ENCODE measurements at places on chromosomes 11 and 22. TPM values are rescaled to one million over a fixed set of nuclear protein-coding genes. Genes with fewer than 3 reads are reported as not detected.

Gene APOBEC3G
- 2.1 TPM for total RNA-seq

- no peaks in the 10 kb centered on the region for H3K4me1 ChIP-seq
- no peak for DNase-seq
- no peaks in the 10 kb centered on the region for H3K27me3 ChIP-seq
Observed at GRCh38 chr11:12269104-12269441, 108.3 kb upstream of the PARVA start.

- H3K27ac ChIP-seq, result peak overlapping the region; percentile 97
- H3K4me3 ChIP-seq, result peak overlapping the region; percentile 2
- no peak for DNase-seq
- H3K36me3 ChIP-seq, result no peaks in the 10 kb centered on the region
- H3K27me3 ChIP-seq, result peaks cover 3% of the 10 kb centered on the region
Observed at GRCh38 chr22:44276041-44276440, 36.7 kb downstream of the SHISAL1 start.

GRCh38 chr11:119091178-119091577 lies 6.5 kb downstream of the HMBS start:
- H3K4me3 ChIP-seq, result peak overlapping the region; percentile 97
- H3K36me3 ChIP-seq, result peaks cover 26% of the 10 kb centered on the region
- peaks cover 49% of the 10 kb centered on the region for H3K4me1 ChIP-seq
- H3K27me3 ChIP-seq, result peaks cover 13% of the 10 kb centered on the region
- no peak overlapping the region for H3K27ac ChIP-seq

Gene HBE1
- total RNA-seq, result 0.56 TPM

Gene GPR83
- 0.34 TPM for total RNA-seq

Gene HEPACAM
- 0.11 TPM for total RNA-seq

GRCh38 chr22:35135165-35135564 lies 69.2 kb downstream of the ISX start:
- no peak for DNase-seq
- peak overlapping the region; percentile 75 for H3K27ac ChIP-seq
- no peaks in the 10 kb centered on the region for H3K36me3 ChIP-seq
- H3K27me3 ChIP-seq, result peaks cover 14% of the 10 kb centered on the region

DNA sequence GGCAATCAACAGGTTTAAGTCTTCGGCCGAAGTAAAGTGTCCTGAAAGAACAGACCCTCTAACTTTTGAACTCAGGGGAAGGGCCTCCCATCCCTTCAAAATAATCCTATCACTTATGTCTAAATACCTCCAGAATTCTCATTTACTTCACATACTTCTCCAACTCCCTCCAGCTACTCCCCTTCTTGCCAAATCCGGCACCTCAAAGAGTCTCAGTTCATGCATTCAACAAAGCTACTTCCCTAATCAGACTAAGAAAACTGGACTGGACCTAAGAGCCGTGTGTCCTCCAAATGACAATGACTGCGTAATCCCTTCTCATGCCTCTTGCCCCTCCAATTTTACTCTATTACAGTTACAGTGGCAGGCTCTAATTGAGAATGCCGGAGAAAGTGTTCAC lies 1.3 kb downstream of the DDB1 start:
- peaks cover 38% of the 10 kb centered on the region for H3K4me1 ChIP-seq
- peaks cover 8% of the 10 kb centered on the region for H3K36me3 ChIP-seq
- DNase-seq, result no peak

Gene CYB5R2
- total RNA-seq, result 15.1 TPM

Gene OR52I1
- not detected for total RNA-seq

- no peak overlapping the region for H3K4me3 ChIP-seq
- no peak overlapping the region for H3K27ac ChIP-seq
- no peaks in the 10 kb centered on the region for H3K27me3 ChIP-seq
- no peak for DNase-seq
- no peaks in the 10 kb centered on the region for H3K36me3 ChIP-seq
Observed at GRCh38 chr11:45810431-45811108, 5.6 kb downstream of the SLC35C1 start.

Gene POLD3
- total RNA-seq, result 44.4 TPM

Gene C22orf23
- 0.79 TPM for total RNA-seq

GRCh38 chr11:119094816-119095065 lies 6.9 kb downstream of the DPAGT1 start:
- peak overlapping the region; percentile 98 for H3K27ac ChIP-seq
- peak overlapping the region; percentile 91 for H3K4me3 ChIP-seq
- H3K4me1 ChIP-seq, result peaks cover 49% of the 10 kb centered on the region
- H3K36me3 ChIP-seq, result peaks cover 34% of the 10 kb centered on the region

Gene F2
- not detected for total RNA-seq

DNA sequence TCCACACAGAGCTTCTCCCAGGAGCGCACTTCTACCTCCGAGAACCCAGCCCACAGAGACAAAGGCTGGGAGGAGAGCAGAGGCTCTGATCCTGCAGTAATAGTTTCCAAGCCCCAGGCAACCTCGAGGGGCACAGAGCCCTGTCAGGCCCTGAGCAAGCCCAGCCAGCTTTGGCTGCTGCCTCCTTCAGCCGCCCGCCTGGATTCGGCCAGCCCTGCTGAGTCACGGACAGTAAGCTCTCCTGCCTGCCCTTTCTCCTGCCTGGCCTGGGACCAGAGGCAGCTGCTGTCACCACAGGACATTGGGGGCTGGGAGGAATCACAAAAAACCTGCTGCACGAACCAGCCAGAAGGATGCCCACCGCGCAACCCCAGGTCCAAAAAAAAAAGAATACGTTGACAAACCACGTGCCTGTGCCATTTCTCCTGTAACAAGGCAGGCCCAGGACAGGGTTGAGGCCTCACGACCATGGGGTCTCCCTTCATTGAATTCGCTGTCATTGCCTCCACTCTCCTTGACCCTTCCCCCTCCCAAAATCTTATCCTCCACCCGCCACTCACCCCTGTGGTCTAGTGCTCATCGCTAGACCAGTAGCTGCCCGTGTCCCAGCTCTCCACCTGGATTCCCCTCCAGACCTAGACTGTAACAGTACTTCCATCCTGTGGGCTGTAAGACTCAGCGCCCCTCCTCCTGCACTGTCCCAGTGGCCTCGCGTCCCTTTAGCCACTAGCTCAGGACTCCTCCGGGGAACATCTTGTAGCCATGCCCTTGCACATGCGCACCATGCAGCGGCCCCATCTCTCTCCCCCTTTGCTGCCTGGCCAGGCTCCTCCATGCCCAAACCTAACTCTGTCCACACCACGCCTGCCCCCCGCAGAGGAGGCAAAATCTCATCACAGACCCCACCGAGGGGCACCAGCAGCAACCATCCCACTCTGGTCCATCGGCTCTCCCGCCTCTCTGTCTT lies 7.4 kb upstream of the SLC22A12 start:
- no peaks in the 10 kb centered on the region for H3K4me1 ChIP-seq
- DNase-seq, result no peak

Gene OR8A1
- total RNA-seq, result not detected

Gene TRIM6
- 11.8 TPM for total RNA-seq

Gene LRRC74B
- total RNA-seq, result not detected

DNA sequence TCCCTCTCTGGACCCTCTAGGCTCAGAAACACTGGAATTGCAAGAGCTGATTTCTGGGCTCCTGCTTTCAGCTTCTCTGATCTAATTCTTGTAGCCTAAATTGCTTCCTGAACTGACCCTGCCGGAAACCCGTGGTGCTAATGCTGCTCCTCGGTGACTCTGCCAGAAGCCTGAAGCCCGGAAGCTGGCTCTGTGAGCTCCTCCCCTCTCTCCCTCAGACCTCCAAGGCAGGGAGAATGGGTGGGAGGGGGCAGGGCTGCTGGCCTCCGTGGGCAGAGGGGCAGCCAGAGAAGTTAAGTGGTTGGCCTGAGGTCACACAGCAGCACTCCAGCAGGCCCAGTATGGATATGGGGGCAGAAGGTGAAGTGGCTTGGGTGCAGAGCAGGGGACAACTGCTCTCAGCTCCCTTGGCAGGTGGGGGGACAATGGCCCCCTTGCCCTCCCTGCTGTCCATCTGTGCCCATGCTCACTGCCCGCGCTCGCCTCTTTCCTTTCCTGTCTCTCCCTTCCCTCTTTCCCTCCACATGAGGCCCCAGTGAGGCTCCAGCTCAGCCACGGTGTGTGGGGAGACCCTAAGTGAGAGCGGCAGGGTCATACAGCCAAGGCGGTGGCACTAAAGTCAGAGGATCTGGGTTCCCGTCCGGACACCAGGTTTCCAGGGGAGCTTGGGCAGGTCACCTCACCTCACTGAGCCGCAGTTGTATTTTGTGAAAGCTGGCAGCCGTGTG lies 16.2 kb downstream of the CAPN5 start:
- no peak for DNase-seq
- H3K36me3 ChIP-seq, result peaks cover 1% of the 10 kb centered on the region
- H3K4me1 ChIP-seq, result peaks cover 28% of the 10 kb centered on the region
- H3K4me3 ChIP-seq, result peak overlapping the region; percentile 56

Gene APOL5
- total RNA-seq, result not detected

GRCh38 chr11:17013548-17014320 lies 480 bp downstream of the PLEKHA7 start:
- H3K4me1 ChIP-seq, result peaks cover 8% of the 10 kb centered on the region
- peak; percentile 23 for DNase-seq
- H3K4me3 ChIP-seq, result no peak overlapping the region
- peak overlapping the region; percentile 25 for H3K27ac ChIP-seq

- H3K27me3 ChIP-seq, result no peaks in the 10 kb centered on the region
- H3K27ac ChIP-seq, result no peak overlapping the region
- peak; percentile 22 for DNase-seq
- H3K36me3 ChIP-seq, result no peaks in the 10 kb centered on the region
- no peak overlapping the region for H3K4me3 ChIP-seq
- peaks cover 16% of the 10 kb centered on the region for H3K4me1 ChIP-seq
Observed at GRCh38 chr11:10623797-10624761, 55.6 kb upstream of the LYVE1 start.

- no peaks in the 10 kb centered on the region for H3K27me3 ChIP-seq
- DNase-seq, result no peak
- H3K4me1 ChIP-seq, result peaks cover 3% of the 10 kb centered on the region
Observed at GRCh38 chr22:40739721-40740120, 60.4 kb downstream of the MCHR1 start.

Gene C2CD2L
- total RNA-seq, result 10.0 TPM

GRCh38 chr11:13207665-13208594 lies 69.7 kb upstream of the BMAL1 start:
- H3K4me1 ChIP-seq, result peaks cover 54% of the 10 kb centered on the region
- H3K27me3 ChIP-seq, result no peaks in the 10 kb centered on the region
- no peak for DNase-seq
- H3K27ac ChIP-seq, result peak overlapping the region; percentile 44
- no peaks in the 10 kb centered on the region for H3K36me3 ChIP-seq
- H3K4me3 ChIP-seq, result peak overlapping the region; percentile 33

- no peak overlapping the region for H3K4me3 ChIP-seq
- peaks cover 14% of the 10 kb centered on the region for H3K27me3 ChIP-seq
- H3K4me1 ChIP-seq, result no peaks in the 10 kb centered on the region
- no peak overlapping the region for H3K27ac ChIP-seq
- no peaks in the 10 kb centered on the region for H3K36me3 ChIP-seq
- DNase-seq, result no peak
Observed at GRCh38 chr11:120575461-120575860, 63.9 kb downstream of the GRIK4 start.

Gene OOSP4A
- not detected for total RNA-seq

GRCh38 chr11:70204466-70204799 lies 1.3 kb downstream of the FADD start:
- H3K4me3 ChIP-seq, result peak overlapping the region; percentile 96
- H3K27ac ChIP-seq, result peak overlapping the region; percentile 90

Gene RFPL3
- total RNA-seq, result not detected

GRCh38 chr11:7520011-7520942 lies 6.5 kb downstream of the PPFIBP2 start:
- no peak overlapping the region for H3K4me3 ChIP-seq
- H3K36me3 ChIP-seq, result no peaks in the 10 kb centered on the region
- peaks cover 8% of the 10 kb centered on the region for H3K4me1 ChIP-seq
- DNase-seq, result no peak

GRCh38 chr11:92728628-92729027 lies 240.8 kb upstream of the MTNR1B start:
- H3K4me1 ChIP-seq, result peaks cover 9% of the 10 kb centered on the region
- H3K36me3 ChIP-seq, result no peaks in the 10 kb centered on the region
- H3K27ac ChIP-seq, result no peak overlapping the region
- DNase-seq, result no peak

GRCh38 chr22:35593891-35594470 lies 23.1 kb downstream of the MB start:
- peaks cover 6% of the 10 kb centered on the region for H3K4me1 ChIP-seq
- H3K27ac ChIP-seq, result no peak overlapping the region
- H3K4me3 ChIP-seq, result no peak overlapping the region

- no peak overlapping the region for H3K4me3 ChIP-seq
- no peak overlapping the region for H3K27ac ChIP-seq
- H3K4me1 ChIP-seq, result peaks cover 7% of the 10 kb centered on the region
- H3K36me3 ChIP-seq, result no peaks in the 10 kb centered on the region
Observed at GRCh38 chr11:46200537-46201281, 76.8 kb upstream of the CREB3L1 start.

Gene HORMAD2
- not detected for total RNA-seq

GRCh38 chr11:126862664-126863243 lies 137.8 kb downstream of the KIRREL3 start:
- no peak overlapping the region for H3K27ac ChIP-seq
- no peak overlapping the region for H3K4me3 ChIP-seq
- peaks cover 13% of the 10 kb centered on the region for H3K4me1 ChIP-seq
- DNase-seq, result no peak
- H3K36me3 ChIP-seq, result no peaks in the 10 kb centered on the region

Gene IGF2
- total RNA-seq, result 20.1 TPM

DNA sequence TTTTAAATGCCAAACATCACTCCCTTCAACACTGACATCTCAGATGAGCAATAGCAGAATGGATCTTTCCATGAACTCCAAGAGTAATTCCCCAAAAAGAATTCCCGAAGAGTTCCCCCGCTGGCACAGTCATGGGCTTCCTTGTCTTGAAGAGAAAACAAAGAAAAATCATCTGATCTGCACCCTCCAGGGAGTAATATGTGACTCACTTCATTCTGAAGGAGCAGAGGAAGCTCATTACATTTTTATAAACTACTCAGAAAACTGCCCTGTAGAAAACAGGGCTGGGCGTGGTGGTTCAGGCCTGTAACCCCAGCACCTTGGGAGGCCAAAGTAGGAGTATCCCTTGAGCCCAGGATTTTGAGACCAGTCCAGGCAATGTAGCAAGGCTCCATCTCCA lies 35.7 kb downstream of the CELSR1 start:
- no peaks in the 10 kb centered on the region for H3K36me3 ChIP-seq
- H3K4me1 ChIP-seq, result peaks cover 41% of the 10 kb centered on the region
- peaks cover 92% of the 10 kb centered on the region for H3K27me3 ChIP-seq
- H3K27ac ChIP-seq, result no peak overlapping the region
- H3K4me3 ChIP-seq, result no peak overlapping the region

Gene CALCA
- not detected for total RNA-seq

- H3K36me3 ChIP-seq, result no peaks in the 10 kb centered on the region
- H3K27me3 ChIP-seq, result peaks cover 5% of the 10 kb centered on the region
- DNase-seq, result no peak
- peaks cover 12% of the 10 kb centered on the region for H3K4me1 ChIP-seq
- H3K27ac ChIP-seq, result no peak overlapping the region
Observed at GRCh38 chr11:19693146-19693545, 19.5 kb upstream of the NAV2 start.

- H3K4me3 ChIP-seq, result no peak overlapping the region
- no peak overlapping the region for H3K27ac ChIP-seq
- H3K4me1 ChIP-seq, result peaks cover 21% of the 10 kb centered on the region
- H3K36me3 ChIP-seq, result no peaks in the 10 kb centered on the region
- no peak for DNase-seq
Observed at GRCh38 chr11:69523453-69523852, 42.0 kb downstream of the LINC01488 start.
